ENCODE measurements at places on chromosomes 12 and 14. TPM values are rescaled to one million over a fixed set of nuclear protein-coding genes. Genes with fewer than 3 reads are reported as not detected.

FCF1 gene
- 22.6 TPM for polyA plus RNA-seq

DNA sequence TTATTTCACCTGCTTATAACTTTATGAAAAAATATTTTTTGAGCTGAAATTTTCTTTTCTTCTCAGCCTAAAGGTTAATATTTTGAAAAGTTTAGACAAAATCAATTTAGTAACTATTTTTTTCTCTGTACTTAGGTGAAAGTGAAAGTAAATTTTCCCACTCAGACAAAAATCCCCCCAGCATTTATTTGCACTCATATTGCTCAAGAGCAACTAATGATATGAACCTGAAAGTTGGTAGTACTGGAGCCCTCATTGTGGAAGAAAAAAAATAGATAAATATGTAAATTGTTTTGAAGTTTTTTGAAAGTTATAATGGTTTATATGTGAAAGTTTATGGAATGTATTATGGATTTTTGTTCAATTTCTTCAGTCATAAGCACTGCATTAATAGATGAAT, 1005.9 kb upstream of the ATXN7L3B start:
- no peak for DNase-seq

GRCh38 chr12:96233939-96234461, 39.8 kb downstream of the ELK3 start:
- peak; percentile 94 for DNase-seq

GPRC5D gene
- not detected for polyA plus RNA-seq

- no peak for DNase-seq
Observed at GRCh38 chr12:113136990-113137511, 1.5 kb upstream of the RASAL1 start.

GRCh38 chr12:51866762-51867161, 18.2 kb upstream of the FIGNL2 start:
- DNase-seq = no peak

- DNase-seq = no peak
Observed at GRCh38 chr14:99679996-99680395, 4.1 kb upstream of the CYP46A1 start.

SIVA1 gene
- 219 TPM for polyA plus RNA-seq

Measured in aorta (tissue), 5 donors.